ENCODE measurements at places on chromosomes 7 and 10. TPM values are rescaled to one million over a fixed set of nuclear protein-coding genes. Genes with fewer than 3 reads are reported as not detected.
A peak's percentile ranks its signal among the peaks of the same experiment; 100 is the strongest.

GRCh38 chr7:95905167-95905566, 132.8 kb downstream of the DYNC1I1 start:
- DNase-seq: no peak

- DNase-seq: no peak
Observed at GRCh38 chr7:101163279-101164070, 1.9 kb downstream of the VGF start.

DNA sequence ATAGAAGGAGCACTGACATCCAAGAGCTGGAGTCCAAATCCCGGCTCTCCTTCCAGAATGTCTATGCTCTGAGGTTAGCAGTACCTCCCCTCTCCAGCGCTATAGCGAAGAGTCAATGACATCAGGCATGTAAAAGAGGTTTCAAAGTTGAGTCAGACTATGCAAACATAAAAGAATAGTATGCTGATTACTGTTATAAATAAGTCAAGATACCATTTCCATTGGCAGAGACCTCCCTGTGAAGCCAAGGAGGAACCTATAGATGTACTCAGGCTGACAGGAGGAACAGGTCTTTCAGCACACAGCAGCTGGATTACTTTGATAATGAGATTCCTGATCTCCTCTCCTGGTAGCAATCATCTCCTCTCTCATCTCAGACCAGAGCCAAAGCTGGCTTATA, 103.9 kb upstream of the EFCAB10 start:
- peak; percentile 59 for DNase-seq

DNA sequence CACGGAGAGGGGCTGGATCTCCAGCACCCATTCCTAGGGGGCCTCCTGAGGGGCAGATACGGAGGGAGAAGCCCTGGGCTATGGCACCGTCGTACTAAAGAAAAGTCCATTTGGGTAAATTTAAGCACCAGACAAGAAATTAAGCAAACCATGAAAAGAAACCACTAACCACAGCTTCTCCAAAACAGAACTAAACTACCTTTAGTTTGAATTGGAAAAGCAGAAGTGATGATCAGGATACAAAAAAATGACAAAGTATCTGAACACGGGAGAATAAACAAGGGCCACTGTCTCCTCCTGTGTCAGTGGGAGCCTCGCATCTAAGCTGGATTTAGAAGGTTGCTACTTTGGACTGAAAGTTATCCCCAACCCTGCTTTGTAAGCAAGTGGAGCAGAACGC, 69.1 kb downstream of the DIP2C start:
- no peak for DNase-seq

DNA sequence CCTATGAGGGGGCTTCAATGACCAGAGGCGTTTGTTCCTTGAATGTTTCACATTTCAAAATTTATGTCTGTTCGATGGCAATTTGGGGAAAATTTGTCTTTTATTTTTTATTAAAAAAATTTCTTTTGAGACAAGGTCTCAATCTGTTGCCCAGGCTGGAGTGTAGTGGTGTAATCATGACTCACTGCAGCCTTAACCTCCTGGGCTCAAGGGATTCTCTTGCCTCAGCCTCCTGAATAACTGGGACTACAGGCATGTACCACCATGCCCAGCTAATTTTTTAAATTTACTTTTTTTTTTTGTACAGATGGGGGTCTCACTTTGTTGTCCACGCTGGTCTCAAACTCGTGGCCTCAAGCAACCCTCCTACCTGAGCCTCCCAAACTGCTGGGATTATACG, 39.7 kb downstream of the OTUD1 start:
- no peak for DNase-seq

The OR2A1 gene
- not detected for total RNA-seq

The SIRT1 gene
- total RNA-seq: 20.6 TPM

The HPSE2 gene
- total RNA-seq: not detected
